ENCODE measurements at places on chromosomes 7 and 10. TPM values are rescaled to one million over a fixed set of nuclear protein-coding genes. Genes with fewer than 3 reads are reported as not detected.

Gene CHRM2
- total RNA-seq = under 0.01 TPM

DNA sequence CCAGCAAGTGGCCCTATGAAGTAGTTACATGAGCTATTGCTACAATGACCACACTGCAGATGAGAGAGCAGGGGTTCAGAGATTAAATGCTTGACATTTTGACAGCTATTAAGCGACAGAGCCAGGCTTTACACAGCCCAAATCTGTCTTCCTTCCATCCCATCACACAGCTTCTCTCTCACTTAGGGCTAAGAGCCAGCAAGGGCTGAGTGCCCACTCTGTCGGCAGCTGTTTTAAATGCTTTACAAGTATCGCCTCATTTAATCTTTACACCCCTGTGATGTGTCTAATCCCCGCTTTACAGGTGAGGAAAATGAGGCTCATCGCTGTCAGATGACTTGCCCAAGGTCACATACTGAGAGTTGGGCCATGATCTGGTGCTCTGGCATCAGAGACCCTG is 15.2 kb upstream of the OPALIN start:
- no peak for DNase-seq

- DNase-seq = no peak
Measured at GRCh38 chr10:46000538-46000937, 28.2 kb downstream of the TIMM23 start.

DNA sequence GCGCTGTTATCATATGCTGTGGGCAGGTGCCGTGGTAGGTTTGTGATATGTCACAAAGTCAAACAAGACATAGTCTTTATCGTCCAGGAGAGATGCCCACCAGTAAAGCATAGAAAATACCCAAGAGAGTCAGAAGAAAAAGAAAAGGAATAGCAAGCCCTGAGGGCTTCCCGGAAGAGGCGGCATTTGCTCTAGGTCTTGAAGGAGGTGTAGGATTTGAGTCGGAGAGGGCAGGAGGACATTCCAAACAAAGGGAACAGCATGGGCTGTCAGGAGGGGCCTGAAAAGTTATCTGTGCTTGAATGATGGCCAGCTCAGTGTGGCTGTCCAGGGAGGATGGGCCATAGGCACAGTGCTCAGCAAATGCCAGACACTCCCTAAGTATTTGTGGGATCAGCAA is 42.2 kb downstream of the COL13A1 start:
- DNase-seq = no peak

DNA sequence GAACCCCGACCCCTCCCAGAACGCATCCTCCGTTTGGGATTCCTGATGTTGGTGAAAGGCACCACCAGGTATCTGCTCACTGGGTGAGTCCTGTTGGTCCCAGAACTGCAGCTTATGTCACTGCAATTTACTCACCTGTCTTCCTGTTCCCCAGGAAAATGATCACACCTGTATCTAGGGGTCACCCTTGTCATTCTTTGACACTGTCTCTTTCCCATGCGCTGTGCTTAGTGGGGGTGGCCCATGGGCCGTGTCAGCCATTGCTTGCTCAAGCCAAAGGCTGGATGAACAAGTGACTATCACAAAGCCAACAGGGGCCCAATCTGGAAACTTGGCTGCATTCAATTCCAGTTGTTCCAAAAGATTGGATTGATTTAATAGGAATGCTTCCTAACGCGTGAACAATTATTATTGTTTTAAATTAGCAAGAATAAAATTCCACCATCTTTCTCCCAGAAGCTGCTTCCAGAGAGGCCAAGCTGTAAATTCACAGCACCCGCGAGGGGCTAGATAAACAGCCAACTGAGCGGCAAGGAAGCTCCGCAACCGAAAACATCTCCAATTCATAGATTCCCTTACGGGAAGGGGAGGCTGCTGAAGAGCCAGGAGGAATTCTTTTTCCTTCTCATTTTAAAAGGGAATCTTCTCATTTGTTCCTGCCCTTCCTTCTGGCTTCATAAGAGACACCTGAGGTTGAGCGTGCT is 134.8 kb upstream of the ZMIZ1 start:
- DNase-seq = no peak

DNA sequence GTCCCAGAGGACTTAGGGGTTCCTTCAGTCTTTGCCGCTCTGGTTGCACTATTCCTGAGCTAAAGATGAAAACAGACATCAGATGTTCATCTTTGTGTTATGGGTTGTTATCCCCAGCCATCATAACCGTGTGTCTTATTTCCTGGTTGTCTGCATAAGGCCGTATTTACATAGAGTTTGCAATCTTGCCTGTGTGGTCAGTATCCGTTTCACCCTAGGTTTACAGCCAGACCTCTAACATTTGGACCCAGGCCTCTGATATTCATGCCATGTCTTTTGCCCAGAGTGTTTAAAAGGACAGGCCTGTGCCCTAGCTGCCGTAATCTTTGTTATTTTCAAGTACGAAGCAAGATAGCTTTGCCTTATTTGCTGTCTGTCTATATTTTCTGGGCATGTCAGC is 26.6 kb downstream of the LRRC4 start:
- no peak for DNase-seq

GRCh38 chr10:93198401-93199131 is 124.9 kb downstream of the CYP26A1 start:
- no peak for DNase-seq

DNA sequence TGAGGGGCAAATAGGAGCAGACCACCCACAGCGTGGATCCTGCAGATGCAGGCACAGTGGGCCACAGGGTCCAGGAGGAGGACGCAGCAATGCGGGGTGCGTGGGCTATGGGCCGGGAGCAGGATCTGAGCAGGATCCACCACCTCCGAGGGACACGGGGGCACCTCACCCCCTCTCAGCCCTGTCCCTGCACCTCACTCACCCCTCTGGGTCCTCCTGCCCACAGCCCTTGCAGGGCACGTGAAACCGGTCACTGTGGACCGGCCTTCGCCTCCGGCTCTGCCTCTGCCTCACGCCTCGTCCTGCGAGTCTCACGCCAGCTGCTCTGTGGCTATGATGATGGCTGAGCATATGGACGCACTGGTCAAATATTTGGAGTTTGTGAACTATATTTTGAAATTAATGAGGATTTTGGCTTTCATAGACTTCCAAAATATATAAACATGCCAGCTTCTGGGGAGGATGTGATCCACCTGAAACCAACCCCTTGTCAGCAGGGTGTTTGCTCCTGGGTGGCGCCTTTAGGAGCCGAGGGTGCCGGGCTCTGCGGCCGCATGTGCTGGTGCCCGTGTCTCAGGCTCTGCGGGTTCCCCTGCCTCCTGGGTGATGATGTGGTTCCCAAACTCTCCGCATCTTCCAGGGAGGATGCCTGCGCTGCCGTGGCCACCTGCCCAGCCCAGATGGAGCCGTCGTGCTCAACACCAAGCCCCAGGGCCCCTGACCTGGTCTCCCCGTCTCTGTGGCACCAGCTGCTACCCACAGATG is 11.3 kb upstream of the ADGRA1 start:
- no peak for DNase-seq

All from esophagus squamous epithelium (tissue), 5 donors.